ENCODE measurements at places on chromosomes 1 and 21.

DNA sequence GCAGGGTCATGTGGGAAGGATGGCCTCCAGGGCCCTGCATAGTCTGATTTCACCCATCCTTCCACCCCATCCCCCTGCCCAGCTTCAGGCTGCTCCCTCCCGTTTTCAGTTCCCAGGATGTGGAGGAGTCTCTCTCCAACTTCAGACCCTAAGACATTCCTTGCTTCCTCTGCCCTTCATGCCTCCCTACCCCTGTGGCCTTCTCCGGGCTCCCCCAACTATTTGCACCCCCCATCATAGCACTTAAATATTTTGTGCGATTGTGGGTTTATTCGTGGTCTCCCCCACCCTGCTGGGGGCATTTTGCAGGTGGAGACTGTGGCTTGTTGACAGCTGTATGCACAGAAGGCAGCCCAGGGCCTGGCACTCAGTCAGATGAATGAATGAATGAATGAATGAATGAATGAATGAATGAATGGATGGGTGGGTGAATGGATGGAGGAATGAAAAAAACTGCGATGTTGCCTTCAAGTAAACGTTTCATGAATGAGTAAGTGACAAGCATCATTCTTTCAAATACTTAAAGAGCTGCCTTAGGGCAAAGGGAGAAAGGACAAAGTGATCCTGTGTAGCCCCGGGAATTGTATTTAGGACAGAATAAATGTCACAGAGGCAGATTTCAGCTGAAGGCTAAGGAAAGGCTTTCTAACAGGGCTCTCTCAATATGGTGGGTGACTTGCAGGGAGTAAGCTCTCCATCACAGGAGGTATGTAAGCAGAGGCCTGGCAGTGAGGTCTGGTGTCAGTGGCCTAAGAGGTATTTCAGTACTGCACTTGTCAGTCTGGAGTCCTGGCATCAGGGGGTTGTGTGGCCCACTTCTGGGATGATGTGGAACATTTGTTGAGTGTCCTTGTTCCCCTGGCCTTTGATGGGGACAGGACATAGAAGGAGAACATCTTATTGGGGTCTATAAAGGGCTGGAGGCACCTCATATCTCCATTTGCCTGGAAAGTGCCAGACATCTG, 156.4 kb downstream of the PTPRU start:
- no peak for DNase-seq

DNA sequence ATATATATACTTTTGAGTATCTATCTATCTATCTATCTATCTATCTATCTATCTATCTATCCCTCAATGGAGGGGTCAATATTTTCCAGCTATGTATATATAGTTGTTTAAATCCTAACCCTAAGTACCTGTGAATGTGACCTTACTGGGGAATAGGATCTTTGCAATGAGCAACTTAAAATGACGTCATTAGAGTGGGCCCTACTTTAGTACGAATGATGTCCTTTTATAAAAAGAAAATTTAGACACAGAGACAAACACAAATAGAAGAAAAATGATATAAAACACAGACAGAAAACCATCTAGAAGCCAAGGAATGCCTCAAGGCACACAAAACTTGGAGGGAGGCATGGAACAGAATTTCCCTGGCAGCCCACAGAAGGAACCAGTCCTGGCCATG, 2283.7 kb downstream of the NCAM2 start:
- no peak for DNase-seq

- DNase-seq, result no peak
Measured at GRCh38 chr21:45849651-45850050, 131.9 kb upstream of the COL6A1 start.

DNA sequence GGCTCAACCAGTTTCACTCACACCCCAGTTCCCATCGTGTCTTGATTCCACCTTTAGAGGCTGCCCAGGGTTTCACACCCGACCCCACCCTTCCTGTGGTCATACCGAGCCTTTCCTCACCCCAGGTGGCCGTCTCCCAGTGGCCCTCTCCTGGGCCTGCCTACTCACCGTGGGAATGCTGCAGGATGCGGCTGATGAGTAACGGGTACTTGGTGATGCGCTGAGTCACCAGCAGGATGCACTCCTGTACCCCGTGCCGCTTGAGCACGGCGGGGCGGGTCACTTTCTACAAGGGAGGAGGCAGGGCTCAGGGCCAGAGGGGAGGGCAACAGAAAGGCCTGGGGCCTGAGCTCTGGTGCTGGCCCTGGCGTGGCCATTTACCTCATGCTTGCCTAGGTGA, 16.4 kb downstream of the ARHGEF2 start:
- DNase-seq, result no peak

DNA sequence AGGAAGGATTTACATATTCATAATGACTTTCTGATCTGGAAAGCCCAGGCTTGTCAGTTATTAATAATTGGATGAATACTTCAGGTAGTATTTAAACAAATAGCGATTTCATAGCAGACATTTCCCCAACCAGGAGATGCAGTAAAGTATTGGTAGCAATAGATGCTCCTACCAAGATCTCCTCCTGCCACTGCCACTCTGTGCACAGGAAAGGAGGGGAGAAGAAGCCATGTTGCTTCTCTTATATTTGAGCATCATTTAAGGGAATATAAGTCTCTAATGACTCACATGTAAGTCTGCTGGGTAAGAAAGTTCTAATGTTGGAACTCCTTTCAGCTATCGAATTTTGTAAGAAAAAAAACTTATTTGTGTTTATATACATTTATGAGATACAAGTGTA, 420 bp upstream of the IFI16 start:
- no peak for DNase-seq

DNA sequence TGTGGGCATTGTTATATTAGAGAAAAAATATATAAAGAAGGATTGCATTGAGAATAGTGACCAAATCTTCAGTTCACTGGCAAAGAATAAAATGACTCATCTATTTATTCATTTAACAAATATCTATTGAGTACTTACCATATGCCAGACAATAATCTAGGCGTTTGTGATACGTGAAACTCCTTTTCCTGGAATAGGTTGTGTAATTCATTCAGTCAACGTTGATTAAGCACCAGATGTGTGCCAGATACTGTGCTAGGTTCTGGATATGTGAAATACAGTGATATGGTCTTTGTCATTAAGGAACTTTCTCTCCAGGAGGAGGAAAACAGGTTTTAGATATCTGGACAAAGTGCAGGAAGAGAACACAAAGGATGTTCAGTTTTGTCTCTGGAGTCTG, 344.5 kb downstream of the RWDD3 start:
- no peak for DNase-seq

DNA sequence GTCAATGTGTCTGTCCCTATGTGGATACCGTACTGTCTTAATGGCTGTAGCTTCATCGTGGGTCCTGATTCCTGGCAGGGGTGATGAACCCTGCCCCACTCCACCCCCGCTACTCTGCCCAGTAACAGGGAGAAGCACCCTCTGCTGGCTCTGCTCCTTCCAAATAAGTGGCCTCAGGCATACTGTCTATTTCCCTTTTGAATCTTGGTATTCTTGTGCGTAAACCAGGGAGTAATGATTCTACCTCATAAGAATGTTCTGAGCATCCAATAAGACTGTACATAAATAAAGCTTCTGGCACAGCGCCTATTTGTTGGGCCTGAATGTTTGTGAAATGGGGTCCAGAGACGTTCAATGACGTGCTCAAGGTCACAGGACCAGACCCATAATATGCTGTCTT, 35.2 kb upstream of the CTPS1 start:
- no peak for DNase-seq

GRCh38 chr1:200034761-200035396, 7.4 kb downstream of the NR5A2 start:
- peak; percentile 17 for DNase-seq

- no peak for DNase-seq
Measured at GRCh38 chr1:167612587-167613385, 17.2 kb upstream of the RCSD1 start.

DNA sequence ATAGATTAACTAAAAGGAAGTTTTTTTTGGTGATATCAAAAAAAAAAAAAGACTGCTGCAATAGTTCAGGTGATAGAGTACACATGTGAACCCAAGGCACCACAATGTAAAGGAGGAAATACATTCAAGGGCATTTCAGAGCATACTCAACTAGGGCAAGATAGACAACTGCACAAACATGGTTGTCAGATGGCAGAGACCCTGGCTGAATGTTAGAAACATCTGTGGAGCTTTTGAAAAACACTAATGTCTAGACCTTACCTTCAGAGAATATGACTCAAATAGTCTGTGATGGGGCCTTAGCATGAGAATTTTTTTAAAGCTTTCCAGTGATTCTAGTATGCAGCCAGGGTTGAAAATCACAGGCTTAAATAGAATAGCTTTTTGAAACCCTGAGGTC, 173.6 kb downstream of the VAV3 start:
- DNase-seq, result no peak

Data from activated T-cell treated with anti-CD3 and anti-CD28 coated beads, Interleukin-2, amount 50 U/mL, for 48 hours (primary cell).